ENCODE measurements at places on chromosomes 16 and 17. TPM values are rescaled to one million over a fixed set of nuclear protein-coding genes. Genes with fewer than 3 reads are reported as not detected.

DNA sequence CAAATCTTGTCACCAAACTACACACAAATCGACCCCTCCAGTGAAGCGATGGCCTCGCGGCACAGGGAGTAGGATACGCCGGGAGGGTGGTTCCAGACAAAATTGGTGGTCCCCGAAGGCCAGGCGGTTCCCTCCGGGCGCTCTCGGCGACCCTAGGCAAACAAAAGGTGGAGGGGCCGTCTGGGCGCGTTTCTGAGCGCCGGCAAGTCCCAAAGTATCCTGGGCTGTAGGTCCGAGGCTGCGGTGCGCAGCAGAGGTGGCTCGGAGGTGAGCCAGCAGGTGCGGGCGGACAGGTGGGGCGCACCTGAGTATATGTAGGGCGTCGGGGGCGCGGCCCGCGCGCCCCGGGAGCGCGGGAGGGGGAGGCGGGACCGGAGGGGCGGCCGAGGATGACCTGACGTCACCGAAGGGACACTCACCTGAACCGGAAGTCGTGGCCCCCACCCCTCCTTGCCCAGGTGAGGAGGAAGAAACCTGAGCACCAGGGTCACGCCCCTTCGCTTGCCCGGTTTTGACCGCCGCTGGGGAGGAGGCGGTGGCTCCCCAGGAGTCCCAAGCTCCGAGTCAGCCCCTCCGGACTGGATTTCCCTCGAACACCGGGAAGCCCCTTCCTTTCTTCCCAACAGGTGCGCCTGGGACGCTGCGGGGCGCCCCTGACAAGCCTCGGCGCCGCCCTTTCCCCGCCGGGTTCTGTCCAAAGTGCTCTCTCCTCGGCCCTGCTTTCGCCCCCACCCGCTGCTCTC lies at the start of gene CLDN7:
TSS of gene CLDN7 (minus strand) at position 287 of the 743 bp plus-strand sequence. CDS start 435 bp downstream, outside the sequence.
- DNase-seq = no peak

- no peak for DNase-seq
Measured at GRCh38 chr17:78973196-78973595, 6.5 kb downstream of the LGALS3BP start.

DNA sequence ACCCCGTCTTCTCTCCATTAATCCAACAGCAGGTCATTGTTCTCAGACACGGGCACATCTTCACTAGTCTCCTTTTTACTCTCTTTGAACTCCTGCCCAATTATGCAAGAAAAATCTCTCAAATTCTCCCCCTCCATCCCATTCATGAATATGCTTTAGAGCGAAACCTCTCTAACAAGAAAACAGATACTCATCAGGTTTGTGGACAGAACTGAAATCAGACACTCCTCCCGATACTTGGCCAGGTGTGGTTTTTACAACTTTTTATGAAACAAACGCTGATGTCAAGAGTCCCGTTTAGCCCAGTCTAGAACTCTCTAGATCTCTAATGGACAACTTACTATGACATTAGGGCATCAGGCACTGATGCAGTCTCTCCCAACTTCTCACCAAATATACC lies 40.9 kb downstream of the PIK3R5 start:
- DNase-seq = no peak

DNA sequence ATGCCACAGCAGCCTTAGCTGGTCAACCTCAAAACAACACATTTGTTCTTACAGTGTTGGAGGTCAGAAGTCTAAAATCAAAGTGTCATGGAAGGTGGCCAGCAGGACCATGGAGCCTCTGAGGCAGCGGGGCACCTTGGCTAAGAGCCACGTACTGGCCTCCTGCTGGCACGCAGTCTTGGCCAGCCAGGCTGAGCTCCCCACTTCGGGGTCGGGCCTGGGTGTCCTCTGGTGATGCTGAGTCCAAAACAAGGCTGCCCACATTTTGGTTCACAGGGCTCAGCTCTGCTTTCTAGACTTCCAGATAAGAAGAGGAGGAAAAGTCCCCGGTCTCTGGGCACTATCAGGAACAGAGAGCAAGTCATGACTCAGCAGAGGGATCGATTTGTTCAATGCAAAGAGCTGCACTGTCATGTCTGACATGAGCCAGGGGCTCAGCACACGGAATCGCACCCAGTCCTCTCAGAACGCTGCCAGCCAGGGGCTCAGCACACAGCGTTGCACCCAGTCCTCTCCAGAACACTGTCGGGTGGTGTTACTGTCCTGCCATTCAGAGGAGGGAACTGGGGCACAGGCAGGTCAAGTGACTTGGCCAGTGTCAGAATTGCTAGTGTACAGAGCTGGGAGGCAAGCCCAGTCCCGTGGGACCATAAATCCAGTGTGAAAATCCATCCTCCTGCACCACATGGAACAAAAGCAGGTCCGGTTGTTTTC lies 2.5 kb downstream of the LGALS9 start:
- DNase-seq = no peak

DNA sequence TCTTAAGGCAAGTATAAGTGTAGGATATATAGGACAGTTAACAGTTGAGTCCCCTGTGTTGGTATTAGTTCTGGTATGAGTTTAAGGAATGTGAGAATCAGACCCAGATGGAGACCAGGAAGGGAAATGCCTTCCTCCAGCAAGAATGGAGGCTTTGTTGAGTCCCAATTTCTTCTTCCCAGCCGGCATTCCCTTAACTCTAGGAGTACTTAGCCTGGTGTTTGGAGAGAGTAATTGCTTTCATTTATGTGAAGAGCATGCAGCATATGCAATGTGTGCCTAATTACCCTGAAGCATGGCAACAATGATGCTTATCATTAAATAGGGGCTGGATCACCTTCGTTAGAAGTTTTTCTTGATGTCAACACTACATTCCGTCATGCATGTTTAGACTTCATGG lies 225.9 kb upstream of the XYLT1 start:
- DNase-seq = no peak

DNA sequence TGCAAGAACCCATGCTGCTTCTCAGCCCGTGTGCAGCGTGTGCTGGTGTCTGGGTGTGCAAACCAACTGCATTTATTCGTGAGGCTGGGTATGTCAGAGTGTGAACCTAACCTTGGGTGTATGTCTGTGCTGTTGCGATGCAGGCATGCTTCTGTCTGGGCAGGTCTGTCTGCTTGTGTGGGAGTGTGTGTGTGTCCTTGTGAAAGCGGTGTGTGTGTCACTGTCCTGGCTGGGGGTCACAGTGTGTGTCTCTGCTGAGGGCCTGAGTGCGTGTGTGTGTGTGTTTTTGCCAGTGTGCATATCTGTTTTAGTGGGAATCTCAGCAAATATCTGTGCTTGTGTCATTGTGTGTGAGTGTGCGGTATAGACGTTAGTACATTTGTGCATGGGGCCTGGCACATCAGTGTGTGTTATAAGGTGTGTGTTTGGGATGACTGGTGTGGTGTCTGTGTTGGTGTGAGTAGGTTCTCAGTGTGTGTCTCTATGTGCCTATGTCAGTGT lies 121.8 kb downstream of the CYLD start:
- DNase-seq = no peak

GRCh38 chr17:58410714-58411407 lies 6.5 kb downstream of the RNF43 start:
- no peak for DNase-seq

The TRIM65 gene
- polyA plus RNA-seq = 30.1 TPM

DNA sequence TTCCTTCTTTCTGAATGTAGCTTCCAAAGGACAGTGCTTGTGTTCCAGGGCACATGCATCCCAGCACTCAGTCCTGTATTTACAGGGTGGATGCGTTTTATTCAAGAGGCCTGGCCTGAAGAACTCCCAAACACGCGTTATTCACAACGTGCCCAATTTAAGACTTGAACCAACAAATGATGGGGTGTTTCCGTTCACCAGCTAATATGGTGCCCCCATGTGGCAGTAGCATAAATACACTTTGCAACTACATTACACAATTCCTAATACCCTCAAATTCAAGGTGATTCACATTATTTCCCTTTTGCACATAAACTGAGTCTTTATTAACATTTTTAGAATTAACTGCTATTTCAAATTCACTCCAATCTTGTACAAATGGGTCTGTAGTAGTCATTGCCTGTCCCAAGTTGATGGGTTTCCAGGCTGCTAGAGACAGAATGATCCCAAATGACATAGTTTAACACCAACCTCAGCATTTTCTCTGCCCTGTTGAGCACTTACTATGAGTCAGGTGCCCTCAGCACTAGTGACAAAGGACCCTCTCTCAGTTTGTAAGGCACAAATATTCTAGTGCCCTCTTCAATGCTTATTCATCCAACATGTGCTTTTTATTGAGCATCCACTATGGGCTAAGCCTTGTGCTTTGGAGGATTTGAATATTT lies 26.9 kb downstream of the HSD17B2 start:
- peak; percentile 57 for DNase-seq

DNA sequence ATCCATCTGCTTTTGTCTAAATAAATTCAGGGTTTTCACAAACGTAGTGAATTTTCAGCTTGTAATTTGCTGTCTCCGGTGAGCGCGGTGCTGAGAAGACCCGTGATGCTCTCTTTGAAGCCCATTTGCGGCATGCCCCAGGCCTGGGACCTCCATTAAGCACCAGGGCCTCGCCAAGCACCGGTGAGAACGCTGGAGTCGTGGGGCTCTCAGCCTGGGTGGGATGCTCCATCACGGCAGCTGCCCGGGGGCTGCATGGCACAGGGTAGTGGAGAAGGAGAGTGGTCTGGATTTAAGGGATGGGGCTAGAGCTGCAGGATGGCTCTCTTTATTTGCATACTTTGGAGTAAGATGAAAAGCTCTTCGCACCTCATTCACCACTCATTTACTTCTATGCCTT lies 248.7 kb downstream of the ABCC12 start:
- DNase-seq = no peak

- no peak for DNase-seq
Measured at GRCh38 chr16:85391769-85392583, 221.1 kb upstream of the GSE1 start.

DNA sequence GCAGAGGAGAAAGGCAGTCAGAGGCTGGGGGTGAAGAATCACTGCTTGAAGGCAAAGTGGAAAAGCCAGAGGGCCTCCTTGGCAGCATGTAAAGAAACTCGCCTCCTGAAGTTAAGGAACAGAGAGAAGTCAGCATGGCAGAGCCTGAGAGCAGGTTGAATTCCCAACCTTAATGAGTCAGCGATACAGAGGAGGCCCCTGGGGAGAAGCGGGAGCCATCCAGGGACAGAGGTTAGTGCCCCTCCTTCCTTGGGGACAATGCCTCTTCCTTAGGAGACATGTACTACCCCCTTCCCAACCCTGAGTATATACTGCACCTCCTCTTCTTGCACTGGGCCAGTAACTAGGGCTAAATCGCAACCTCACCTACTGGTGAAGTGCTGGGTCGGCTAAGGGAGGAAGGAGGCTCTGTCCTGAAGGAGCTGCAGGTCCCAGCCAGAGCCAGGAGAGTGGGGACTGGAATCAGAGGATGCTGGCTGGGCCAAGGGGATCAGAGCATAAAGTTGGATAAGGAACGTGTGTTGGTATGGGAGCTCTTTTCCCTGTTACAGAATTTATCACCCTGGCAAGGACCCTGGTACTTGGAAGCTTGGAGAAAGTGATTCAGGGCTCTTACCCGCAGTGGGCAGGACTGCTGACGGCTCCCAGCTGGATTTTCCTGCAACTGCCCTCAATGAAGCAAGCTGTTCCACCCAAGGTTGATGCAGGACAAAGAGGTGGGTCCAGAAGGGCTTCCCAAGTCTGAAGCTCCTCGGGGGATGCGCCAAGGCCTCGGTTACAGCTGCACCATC lies 5.4 kb upstream of the AANAT start:
- DNase-seq = no peak

- DNase-seq = peak; percentile 34
Measured at GRCh38 chr16:58628845-58629732, 537 bp downstream of the CNOT1 start.

DNA sequence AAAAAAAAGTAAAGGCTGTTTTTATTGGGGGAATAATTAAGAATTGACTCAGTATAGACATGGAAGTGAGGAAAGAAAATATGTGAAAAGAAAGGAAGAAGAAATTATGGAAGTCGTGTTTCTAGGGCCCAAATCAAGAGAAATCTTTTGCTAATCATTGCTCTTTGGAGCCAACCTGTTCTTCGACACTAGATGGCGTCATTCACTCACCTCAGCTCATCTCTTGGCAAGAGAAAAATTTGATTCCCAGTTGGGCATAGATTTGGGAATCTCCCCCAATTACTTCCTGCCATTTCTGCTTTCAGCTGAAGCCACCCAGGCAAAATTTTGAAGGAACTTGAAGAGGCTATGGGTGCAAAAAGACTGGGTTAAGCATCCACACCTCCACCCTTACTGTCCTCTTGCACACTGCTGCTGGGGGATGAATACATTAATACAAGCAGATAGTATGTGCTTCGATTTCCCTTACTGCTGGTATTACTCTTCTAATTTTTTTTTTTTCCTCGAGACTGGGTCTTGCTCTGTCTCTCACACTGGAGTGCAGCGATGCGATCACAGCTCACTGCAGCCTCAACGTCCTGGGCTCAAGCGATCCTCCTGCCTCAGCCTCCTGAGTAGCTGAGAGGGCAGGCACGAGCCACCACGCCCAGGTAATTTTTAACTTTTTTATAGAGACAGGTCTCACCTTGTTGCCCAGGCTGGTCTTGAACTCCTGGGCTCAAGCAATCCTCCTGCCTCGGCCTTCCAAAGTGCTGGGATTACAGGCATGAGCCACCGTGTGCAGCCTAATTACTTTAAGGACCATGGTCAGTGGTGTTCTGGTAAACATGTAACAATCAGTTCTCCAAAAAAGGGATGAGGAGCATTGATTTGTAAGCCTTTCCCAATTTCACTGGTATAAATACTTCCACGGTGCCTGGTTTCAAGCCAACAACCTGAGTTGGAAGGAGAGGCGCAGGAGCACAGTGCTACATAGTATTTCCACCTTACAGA lies 13.5 kb downstream of the PSMD7 start:
- peak; percentile 65 for DNase-seq

DNA sequence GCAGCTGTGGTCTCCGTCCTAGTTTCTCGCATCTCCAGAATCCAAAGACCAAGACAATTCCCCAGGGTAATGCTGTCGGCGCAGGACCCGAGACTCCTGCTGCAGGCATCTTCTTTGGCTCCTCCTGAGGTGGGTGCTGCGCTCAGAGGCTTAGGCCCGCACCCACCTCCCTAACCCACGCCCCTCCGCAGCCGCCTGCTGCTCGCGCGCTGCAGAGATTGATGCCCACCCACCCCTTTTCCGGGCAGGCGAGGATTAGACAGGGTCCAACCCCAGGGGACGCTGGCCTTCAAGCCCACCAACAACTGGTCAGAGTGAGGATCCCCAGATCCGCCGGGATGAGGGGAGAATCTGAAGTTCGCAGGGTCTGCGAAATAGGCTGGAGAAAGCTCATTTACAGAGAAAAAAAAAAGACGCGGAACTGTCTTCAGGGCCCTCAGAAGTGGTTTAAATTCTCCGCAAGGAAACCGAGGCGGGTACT lies 27.9 kb downstream of the SLFN11 start:
- DNase-seq = no peak

GRCh38 chr17:46947216-46947615 lies 24.3 kb downstream of the GOSR2 start:
- DNase-seq = no peak

GRCh38 chr17:78878871-78879527 lies 24.0 kb downstream of the CEP295NL start:
- DNase-seq = no peak

- no peak for DNase-seq
Measured at GRCh38 chr16:88469615-88470395, 16.7 kb downstream of the ZFPM1 start.

The SEZ6 gene
- not detected for polyA plus RNA-seq

GRCh38 chr16:68715471-68715870 lies 21.6 kb upstream of the CDH1 start:
- DNase-seq = peak; percentile 18

GRCh38 chr17:38613981-38614779 lies 8.4 kb upstream of the SRCIN1 start:
- DNase-seq = no peak

The ABCC3 gene
- polyA plus RNA-seq = 288 TPM

The KRTAP4-6 gene
- not detected for polyA plus RNA-seq

- no peak for DNase-seq
Measured at GRCh38 chr17:15894913-15895658, 49.8 kb upstream of the ADORA2B start.

- DNase-seq = no peak
Measured at GRCh38 chr17:54353789-54354525, 531.2 kb downstream of the KIF2B start.

The KIF2B gene
- polyA plus RNA-seq = not detected

Data from A549 (cell line).